ENCODE measurements at places on chromosomes 12 and 14. TPM values are rescaled to one million over a fixed set of nuclear protein-coding genes. Genes with fewer than 3 reads are reported as not detected.

GRCh38 chr12:81520064-81520945, 238.8 kb downstream of the PPFIA2 start:
- no peak for DNase-seq

DNA sequence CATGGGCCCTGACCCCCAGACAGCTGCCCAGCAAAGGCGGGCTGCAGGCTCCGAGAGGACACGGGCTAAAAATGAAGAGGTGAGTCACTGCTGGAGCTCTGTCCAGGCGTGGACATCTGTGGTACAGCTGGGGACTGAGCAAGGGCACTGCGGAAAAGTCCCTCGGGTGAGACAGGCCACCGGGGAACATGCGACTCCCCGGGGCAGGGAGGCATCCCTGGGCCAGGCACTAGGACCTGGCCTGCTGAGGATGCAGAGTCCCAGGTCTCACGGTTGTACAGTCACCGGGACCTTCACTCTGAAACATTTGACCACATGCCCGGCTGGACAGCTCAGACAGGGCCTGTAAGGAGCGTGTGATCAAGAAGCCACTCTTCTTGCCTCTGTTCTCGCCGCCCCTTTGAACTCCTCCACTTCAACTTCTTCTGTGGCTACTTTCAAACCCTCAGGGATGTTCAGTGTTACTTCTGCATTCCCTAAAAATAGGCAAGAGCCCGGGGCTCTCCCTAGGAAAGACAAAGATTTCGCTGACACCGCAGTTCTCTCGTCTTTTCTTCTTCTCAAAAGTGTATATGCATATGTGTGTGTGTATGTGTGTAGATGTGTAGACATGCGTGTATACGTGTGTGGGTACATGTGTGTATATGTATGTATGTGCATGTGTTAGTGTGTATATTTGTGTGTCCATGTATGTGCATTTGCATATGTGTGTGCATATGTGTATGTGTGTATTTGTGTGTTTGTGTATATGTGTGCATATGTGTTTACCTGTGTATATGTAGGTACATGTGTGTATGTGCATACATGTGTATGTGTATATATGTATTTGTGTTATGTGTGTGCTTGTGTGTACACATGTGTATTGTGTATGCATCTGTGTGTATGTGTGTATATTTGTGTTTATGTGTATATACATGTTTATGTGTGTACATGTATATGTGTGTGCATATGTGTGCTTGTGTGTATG, 5.0 kb upstream of the RFLNA start:
- DNase-seq = peak; percentile 85

DNA sequence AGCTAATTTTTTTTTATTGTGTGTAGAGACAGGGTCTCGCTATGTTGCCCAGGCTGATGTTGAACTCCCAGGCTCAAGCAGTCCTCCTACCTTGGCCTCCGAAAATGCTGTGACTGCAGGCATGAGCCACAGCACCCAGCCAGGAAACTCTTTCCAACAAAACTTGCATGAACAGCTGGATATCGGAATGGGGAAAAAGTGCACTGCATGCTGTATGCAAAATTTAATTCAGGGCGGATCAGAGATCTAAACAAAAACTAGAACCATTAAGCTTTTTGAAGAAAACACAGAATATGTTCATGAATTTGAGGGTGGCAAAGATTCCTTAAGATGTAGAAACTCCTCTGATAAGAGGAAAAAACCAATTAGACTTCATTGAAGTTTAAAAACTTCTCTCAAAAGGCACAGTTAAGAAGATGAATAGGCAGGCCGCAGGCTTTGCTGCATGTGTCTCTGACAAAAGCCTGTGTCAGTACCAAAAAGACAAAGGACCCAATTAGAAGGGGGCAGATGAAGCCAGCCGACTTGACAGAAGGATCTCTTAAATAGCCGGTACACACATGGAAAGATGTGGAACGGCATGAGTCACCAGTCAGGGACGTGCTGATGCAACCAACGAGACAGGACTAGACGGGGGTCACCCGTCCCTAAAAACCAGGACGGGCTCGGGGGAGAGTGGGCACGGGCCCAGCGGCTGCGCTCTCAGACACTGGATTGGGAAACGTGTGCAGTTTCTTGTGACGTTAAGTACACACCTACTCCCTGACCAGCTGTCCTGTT, 34.8 kb upstream of the MMP17 start:
- DNase-seq = peak; percentile 86

DNA sequence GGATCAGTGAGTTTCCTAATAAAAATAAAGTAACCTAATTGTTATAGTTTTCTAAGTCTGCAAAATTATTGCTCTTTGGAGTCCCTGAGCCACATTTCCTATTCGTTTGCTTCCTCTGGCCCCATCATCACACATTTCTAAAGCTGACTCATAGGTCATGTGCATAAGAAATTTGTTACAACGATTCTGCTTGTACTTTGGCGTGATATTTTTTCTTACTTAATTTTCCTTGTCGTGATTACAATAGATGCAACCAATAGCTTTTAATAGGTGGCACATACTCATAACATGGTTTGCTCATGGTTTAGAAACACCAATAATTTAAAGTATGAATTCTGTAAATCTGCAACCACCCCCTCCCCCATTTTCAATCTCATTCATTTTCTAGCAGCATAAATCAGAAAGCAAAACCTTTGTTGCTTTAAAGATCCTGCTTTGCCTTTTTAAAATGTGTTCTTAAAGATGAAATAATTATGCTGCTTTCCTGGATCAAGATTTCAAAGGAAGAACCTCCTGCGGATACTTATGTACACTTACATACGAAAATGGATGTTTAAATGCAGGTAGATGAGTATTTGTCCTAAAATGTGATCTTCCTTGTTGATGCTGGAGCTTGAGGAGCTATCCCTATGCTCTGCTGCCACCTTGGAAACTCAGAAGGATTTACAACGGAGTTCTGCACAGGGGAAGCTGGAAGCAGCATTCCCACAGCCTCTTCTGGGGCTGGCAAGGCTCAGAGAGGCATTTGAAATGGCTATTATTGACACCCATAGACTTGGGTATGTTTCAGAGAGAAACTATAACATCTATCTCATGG, 1.7 kb upstream of the FLRT2 start:
- DNase-seq = peak; percentile 89

- DNase-seq = no peak
These were observed 6.0 kb downstream of the HAL start for GRCh38 chr12:95990136-95990535.

GRCh38 chr12:16063726-16064125, 152.6 kb downstream of the DERA start:
- DNase-seq = no peak

DNA sequence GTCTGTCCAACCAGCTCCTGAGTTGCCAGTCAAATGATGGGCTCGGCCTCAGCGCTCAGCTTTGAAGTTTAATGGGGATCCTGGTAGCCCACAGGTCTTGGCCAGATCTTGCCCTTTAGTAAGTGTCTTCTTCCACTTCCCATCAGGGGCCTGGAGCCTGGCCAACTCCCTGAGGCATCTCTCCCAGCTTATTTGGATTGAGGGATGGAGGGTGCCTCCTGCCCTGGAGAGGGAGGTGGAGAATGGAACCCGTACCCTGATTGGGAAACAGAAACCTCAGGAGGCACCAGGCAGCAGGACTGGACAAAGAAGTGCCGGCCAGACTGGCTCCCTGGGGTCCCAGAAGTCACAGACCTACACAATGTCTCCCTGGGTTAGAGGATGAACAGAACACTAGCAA, 40.5 kb upstream of the LTBP2 start:
- DNase-seq = no peak

- DNase-seq = no peak
These were observed 188.8 kb downstream of the ESRRB start for GRCh38 chr14:76564471-76565422.

- peak; percentile 95 for DNase-seq
These were observed 174.2 kb downstream of the SSPN start for GRCh38 chr12:26369588-26369987.

GRCh38 chr12:132158677-132159554, 14.7 kb downstream of the NOC4L start:
- no peak for DNase-seq

DNA sequence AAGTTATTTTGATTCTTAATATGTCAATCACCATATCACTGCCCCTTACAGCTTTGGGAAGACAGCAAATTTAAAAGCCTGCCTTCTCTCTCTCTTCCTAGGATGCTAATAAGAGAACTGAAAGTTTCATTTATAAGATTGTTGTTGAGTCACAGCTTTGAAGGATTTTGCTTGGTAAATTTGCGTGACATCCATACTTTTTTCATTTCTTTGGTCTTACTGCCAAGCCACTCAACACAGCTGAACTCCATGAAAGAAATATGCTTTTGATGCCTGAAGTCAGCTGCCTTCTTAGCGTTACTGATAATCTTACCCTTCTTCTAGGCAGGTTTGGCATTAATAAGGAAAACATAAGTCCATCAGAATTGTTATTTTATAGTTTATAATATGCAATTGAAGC, 155.0 kb downstream of the CRADD start:
- DNase-seq = peak; percentile 32

DNA sequence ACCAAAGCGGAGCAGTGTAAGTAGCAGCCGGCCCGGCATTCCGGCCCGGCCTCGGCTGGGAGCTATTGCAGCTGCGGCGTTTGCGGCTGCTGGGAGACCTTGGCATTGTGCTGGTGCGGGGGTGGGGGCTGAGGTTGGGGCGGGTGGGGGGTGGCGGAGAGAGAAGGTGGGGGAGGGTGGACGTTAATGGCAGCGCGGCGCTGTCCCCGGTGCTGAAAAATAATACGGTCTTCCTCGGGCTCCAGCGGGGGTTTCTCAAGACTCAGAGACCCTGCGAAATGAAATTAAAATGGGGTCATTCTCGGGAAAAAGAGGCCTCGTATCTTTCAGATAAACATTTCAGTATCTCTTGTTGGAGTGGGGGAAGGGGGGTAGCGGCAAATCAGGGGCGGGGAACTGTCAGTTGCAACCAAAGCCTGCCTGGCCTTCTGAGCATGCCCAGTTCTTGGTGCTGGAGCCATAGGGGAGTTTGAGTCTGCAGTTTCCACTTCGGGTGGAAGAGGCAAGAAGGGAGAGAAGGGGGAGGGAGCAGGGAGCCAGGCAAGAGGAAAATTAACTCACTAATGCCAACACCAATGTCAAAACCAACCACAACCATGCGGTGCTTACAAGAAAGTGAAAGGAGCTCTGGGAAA, 414 bp downstream of the UNC79 start:
- DNase-seq = peak; percentile 40

- peak; percentile 12 for DNase-seq
These were observed 50.1 kb downstream of the GOLGA5 start for GRCh38 chr14:92844204-92844603.

GRCh38 chr12:108803428-108804105, 53.8 kb downstream of the SSH1 start:
- peak; percentile 95 for DNase-seq

DNA sequence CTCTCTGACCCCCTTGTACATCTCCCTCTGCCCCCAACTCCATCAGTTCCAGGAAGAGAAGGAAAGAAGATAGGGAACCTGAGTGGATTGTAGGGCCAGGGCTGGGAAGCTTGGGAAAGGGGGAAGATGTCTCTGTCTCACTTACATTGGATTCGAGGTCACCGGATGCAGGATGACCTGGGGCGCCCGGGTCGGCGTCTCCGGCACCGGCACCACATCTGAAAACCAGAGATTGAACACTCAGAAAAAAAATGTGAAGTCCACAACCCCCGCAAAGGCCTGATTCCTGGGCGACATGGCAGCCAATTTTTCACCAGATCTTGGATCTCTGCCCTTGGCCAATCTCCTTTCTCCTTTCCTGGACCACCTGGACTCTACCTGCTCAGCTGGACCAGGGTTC, 169.4 kb upstream of the NOS1 start:
- no peak for DNase-seq

DNA sequence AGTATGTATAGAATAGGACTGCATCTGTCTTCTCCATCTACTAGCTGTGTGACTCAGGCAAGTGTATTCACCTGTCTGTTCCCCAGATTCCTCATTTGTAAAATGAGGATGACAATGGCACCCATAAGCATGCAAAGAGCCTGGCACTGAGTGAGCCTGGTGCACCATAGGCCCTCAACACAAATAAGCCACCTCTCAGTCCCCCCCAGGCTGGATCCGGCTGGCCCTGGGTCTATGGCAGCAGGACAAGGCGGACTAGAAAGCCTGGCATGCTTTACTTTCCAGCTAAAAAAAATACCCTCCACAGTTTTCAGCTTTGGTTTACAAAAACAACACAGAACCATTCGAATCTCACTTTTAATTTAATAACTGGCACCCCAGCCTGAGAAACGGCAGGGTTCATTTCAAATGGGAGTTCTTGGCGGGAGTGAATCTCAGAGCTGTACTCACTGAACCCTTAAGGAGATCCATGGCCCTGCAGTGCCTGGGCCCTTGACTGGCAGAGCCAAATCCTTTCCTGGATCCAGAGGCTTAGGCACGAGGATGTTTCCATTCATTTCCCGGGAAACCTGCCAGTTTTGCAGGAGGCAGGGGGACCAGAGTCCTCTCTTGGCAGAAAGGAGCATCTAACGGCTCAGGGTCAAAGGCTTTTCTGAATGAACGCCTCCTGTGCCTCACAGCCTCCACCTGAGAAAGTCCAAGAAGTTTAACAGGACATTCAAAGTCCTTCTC, 17.7 kb downstream of the SYNE3 start:
- no peak for DNase-seq

GRCh38 chr12:122402264-122402663, 20.2 kb downstream of the CLIP1 start:
- no peak for DNase-seq

DNA sequence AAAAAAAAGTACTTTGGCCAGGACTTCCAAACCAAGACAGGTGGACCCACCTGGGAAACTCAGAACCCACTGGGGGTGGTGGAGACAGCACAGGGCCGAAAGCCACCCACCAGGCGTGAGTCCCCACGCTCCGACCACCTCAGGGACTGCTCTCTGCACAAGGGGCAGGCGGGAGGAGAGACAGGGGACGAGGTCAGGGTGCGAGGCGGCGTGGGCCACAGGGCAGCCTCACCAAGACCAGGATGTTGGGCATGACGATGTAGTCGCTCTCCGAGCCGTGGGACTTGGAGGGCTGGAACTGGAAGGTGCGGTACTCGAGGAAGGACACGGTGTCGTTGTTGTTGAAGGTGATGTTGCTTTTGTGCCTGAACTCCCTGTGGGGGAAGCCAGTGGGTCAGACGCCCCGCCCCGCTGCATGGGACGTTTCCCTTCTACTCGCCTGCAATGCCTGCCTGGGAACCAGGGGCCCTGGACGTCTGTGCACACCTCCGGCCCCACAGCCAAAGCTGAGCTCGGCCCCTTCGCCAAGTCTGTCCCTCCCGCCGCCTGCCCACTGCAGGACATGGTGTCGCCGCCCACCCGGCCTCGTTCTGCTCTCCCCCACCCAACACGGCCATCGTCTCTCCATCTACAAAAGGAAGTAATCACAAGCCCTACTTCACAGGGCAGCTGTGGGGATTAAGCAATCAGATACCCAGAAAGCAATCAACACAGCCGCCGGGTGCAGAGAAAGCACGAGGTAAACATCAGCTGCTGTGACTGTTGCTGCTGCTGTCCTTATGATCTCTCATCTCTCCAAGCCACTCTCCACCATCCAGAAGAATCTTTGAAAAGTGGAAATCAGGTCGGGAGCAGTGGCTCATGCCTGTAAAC, 48.7 kb downstream of the SCARB1 start:
- no peak for DNase-seq

AQP5 gene
- polyA plus RNA-seq = not detected

RSRC2 gene
- 51.7 TPM for polyA plus RNA-seq

TMEM229B gene
- 0.48 TPM for polyA plus RNA-seq

RASAL1 gene
- not detected for polyA plus RNA-seq

POTEM gene
- polyA plus RNA-seq = not detected

STON2 gene
- polyA plus RNA-seq = 0.14 TPM

FIGNL2 gene
- 0.23 TPM for polyA plus RNA-seq

FGD4 gene
- polyA plus RNA-seq = 1.3 TPM

PPP4R4 gene
- 0.11 TPM for polyA plus RNA-seq

MANSC4 gene
- polyA plus RNA-seq = not detected

PPP1R36 gene
- polyA plus RNA-seq = 2.0 TPM

FOXN4 gene
- not detected for polyA plus RNA-seq

CD163L1 gene
- polyA plus RNA-seq = 1.9 TPM

METTL17 gene
- polyA plus RNA-seq = 31.3 TPM

IQSEC3 gene
- not detected for polyA plus RNA-seq

All from GM23248 (cell line).